ENCODE measurements at places on chromosomes 16 and 17.
A peak's percentile ranks its signal among the peaks of the same experiment; 100 is the strongest.

- no peak for DNase-seq
These were observed 254.1 kb upstream of the KCNJ16 start for GRCh38 chr17:69820876-69821473.

- no peak for DNase-seq
These were observed 28.1 kb upstream of the CACNA1H start for GRCh38 chr16:1124795-1125194.

- DNase-seq = no peak
These were observed 12.7 kb downstream of the SERPINF1 start for GRCh38 chr17:1774390-1775176.

DNA sequence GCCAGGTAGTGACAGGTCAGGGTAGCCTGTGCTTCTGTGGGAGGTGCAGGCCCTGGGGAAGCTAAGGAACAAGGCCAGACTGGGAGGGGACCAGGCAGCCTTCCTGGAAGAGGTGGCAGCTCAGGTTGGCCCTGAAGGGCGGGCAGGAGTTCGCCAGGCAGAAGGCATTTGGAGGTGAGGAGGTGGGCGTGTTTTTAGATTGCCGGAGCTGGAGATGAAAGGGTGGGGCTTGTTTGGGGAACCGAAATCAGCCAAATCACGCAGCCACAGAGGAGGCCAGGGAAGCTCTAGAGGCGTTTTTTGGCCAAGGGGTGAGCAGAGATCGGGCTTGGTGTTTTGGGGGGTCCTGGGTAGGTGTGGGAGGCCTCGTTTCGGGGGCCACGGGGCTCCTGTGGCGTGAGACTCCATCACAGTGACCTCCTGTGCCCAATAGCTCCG, 7.6 kb downstream of the ADCY7 start:
- DNase-seq = peak; percentile 59

GRCh38 chr17:2369039-2369438, 31.7 kb downstream of the SGSM2 start:
- no peak for DNase-seq

DNA sequence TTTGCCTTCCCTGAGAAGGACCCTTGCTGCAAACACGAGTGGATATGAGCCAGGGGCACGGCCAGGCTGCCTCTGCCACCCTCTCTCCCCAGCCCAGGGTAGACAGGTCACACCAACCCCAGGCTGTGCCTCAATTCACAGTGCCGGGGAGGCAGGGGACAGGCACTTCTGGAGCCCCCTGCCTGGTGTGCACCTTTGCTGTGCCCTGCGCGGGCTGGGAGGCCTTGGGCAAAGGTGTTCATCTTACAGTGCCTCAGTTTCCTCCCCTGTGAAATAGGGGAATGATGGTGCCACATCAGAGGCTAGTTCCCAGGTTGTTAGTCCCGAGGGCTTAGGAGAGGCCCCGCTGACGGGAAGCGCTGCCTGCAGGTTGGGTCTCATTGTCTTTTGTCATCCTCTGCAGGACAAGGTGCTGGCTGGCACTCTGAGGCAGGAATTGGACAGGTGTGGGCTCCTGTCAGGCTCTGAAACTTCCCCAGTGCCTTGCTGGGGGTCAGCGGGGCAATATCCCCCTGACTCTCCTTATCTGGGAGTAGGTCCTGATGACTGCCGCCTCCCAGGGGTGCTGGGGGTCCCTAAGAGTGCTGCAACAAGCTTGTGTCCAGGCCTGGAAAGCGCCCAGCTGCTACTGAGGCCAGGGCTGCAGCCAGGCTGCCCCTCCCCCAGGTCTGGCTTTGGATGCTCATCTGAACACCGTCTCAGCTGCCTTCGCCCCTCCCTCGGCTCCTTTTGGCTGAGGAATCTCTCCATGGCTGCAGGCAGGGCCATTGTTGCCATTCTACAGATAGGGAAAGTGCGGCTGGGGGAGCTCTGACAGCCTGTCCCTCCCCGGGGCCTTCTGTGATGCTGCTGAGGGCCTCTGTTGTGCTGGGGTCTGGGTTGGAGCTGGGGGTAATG, 3.1 kb downstream of the PRSS21 start:
- DNase-seq = no peak

DNA sequence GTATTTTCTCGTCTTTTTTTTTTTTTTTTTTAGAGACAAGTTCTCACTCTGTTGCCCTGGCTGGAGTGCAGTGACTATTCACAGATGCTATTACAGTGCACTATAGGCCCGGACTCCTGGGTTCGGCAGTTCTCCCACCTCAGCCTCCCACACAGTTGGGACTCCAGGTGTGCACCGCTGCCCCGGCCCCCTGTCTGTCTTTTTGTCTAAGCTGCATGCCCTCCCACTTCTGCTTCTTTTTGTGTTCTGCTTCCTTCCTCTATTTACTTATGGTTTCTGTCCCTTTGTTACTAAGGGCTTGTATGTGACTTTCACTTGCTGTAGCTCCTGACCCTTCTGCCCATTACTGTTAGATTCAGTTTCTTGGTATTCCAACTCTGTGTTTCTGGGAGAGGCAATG, 20.5 kb downstream of the SLC7A6 start:
- DNase-seq = peak; percentile 40

DNA sequence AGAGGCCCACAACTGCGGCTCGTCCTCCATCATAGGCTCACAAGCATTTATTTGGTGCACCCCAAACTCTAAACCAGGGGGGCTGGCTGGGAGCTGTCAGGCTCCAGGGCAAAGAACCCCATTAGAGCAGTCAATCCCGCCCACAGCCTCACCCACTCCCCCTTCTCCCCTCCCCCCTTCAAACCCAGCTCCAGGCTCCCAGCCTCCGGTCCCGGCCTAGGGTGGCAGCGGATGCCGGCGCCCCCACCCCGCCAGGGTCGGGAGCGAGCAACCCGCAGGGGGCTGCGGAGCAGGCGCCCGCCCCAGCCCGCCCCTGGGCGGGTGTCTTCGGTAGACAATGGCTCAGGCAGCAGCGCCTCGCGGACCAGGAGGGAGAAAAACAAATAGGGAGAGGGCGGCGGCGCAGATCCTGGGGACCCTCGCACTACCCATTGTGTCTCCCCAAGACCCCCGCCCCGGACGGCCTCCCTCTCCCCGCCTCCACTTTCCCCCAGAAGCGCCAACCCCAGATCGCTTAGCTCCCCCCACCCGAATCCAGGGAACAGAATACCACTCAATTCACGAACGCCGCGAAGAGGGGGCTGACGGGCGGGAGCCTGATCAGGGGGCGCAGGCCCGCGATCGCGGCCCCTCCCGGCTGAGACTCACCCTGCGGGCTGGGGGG, 572 bp downstream of the FAM171A2 start:
- peak; percentile 23 for DNase-seq

DNA sequence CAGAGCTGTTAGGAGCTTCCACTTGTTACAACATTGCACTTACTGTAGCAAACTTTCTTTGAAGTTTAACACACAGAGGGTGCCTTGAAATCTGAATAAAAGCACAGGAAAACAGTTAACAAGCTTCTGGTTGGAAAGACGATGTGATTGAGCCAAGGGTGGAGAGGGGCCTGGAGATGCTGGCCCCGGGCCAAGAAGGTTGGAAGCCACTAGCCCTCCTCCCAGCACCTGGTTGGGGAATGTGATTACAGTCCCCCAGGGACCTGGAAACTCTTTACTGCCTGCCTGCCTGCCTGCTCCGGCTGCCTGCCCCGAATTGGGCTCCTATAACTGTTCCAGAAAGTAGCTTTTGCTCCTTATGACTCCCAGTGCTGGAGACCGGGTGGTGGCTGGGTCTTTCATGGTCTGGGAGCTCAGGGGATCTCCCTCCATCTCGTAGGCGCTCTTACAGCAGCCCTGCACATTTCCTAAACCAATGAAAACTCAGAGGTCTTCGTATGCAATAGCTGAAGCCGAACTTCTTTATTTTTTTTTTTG, 48.0 kb upstream of the ZFHX3 start:
- no peak for DNase-seq

DNA sequence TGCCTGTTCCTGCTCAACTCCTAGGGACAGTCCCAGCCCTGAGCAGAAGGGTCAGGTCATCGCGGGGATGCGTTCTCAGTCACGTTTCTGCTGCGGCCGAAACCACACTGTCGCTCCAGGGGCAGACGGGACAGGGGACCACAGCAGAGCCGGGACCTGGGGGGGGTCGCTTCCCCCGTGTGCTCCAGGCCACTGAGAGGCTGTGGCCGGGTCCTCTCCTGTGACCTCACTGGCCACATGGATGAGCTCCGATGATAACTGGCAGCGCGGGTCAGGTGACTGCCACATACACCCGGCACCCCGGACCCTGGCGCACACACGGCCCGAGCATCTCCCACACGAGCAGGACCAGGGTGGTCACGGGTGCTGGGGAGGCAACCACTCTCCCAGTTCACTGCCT, 12.8 kb downstream of the GNPTG start:
- no peak for DNase-seq

GRCh38 chr16:88575251-88575650, 5.0 kb downstream of the ZC3H18 start:
- no peak for DNase-seq

- no peak for DNase-seq
These were observed 156.2 kb downstream of the CYB561 start for GRCh38 chr17:63289931-63290330.

Measured in CD4-positive, alpha-beta T cell treated with Interleukin-17A for 4 hours (primary cell).